ENCODE measurements at places on chromosomes 12 and 14.

- no peak for DNase-seq
Observed at GRCh38 chr12:20631711-20632110, 63.4 kb upstream of the SLCO1C1 start.

DNA sequence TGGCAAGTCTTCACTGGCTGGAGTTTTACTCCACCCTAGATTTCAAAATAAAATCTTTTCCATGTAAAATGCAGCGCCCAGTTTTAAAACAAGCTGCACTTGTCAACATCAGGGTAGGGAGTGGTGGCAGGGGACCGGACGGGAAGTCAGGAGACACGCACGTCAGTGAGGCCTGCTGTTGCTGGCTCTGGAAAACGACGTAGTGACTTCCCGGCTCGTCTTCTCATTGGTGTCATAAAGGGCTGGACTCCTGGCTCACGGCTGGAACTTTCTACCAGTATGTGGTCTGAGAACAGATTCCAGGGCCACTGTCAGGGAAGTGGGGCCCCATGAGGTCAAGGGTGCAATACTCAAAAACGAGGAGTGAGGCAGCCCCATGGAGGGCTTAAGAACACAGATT is 64.2 kb upstream of the FOXN3 start:
- DNase-seq: no peak

DNA sequence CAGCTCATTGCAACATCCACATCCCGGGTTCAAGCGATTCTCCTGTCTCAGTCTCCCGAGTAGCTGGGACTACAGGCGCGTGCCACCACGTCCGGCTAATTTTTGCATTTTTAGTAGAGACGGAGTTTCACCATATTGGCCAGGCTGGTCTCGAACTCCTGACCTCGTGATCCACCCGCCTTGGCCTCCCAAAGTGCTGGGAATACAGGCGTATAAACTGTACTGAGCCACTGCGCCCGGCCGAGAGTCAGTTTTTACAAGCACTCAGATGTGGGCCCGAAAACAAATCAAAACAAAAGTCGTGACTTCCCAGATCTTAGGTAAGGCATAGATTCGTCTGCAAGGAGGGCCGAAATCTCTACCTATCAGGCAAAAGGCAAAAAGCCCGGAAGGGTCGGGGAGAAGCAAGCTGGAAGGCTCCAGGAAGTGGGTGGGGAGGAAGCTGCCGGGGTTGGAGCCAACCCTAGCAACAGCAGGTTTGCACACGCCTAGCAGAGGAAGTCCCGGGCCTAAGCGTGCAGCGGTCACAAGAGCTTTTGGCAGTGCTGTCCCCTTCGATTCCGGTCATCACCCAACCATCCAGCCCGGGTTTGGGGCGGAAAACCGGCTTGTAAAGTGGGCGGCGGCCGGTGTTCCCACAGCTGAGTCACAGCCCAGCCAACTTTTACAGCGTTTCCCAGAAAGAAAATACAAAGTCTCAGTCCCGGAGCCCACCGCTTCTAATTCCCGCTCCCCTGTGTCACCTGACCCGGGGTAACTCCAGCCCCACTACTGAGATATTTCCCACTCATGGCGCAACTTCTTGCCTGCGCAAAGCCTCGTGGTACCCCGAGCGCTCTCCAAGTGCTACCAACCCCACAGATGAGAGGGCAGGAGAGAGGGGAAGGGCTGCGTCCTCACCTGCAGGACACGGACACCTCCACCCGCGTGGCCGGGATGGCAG is 583 bp downstream of the CPNE8 start:
- peak; percentile 22 for DNase-seq

GRCh38 chr12:119573086-119573485 is 20.5 kb upstream of the TMEM233 start:
- DNase-seq: no peak

DNA sequence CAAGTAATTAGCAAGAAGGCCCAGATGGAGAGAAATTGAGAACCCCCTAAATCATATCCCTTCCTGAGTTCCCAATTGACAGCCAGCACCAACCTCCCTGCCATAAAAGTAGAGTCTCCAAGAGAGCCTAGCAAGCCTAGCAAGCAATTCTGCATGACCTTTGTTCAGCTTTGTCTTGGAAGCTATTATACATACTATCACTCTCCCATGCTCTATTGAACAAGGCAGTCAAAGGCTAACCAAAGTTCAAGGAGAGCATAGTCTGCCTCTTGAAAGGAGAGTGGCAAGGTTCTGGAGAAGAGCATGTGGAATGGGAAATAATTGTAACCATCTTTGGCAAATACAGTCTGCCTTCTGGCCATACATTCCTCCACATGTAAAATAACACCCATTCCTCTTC is 7.8 kb downstream of the ACOT4 start:
- DNase-seq: no peak

DNA sequence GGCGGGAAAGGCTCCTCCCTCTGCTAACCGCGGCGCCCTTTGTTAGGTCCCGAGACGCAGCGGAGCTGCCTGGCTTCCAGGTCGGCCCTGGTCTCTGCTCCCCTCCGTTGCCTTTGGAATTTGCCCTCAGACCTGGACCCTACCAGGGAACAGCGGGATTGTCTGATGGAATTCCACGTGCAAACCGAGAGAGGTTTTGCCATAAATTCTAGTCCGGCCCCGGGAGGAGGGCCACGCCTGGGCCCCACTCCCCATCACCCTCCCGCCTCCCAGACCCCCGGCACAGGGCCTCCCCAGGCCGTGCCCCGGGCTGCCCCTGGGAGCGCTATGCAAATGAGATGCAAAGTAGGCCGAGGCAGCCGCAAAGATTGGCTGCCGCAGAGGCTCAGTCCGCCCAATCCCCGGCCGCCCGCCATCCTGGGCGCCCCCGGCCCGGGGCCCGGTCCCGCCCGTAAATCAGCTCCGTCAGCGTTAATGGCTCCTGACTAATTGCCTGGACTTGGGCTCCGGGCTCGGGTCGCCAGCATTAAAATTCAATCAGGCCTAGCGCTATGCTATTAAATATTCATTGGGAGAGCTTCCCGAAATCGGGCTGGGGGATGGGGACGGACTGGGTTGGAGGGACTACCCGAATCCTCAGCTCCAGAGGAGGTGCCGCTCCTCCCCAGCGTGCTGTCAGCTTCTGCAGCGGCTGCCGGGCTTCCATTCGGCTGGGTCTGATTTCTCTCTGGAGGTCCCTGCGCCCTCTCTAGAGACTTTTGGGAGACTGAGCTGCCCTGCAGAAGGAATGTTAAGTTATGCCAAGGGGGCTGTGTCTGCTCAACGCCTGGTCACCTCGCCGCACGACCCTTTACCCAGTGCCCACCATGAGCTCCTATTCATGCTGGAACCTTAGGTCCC is 15.7 kb upstream of the FIGNL2 start:
- peak; percentile 90 for DNase-seq

DNA sequence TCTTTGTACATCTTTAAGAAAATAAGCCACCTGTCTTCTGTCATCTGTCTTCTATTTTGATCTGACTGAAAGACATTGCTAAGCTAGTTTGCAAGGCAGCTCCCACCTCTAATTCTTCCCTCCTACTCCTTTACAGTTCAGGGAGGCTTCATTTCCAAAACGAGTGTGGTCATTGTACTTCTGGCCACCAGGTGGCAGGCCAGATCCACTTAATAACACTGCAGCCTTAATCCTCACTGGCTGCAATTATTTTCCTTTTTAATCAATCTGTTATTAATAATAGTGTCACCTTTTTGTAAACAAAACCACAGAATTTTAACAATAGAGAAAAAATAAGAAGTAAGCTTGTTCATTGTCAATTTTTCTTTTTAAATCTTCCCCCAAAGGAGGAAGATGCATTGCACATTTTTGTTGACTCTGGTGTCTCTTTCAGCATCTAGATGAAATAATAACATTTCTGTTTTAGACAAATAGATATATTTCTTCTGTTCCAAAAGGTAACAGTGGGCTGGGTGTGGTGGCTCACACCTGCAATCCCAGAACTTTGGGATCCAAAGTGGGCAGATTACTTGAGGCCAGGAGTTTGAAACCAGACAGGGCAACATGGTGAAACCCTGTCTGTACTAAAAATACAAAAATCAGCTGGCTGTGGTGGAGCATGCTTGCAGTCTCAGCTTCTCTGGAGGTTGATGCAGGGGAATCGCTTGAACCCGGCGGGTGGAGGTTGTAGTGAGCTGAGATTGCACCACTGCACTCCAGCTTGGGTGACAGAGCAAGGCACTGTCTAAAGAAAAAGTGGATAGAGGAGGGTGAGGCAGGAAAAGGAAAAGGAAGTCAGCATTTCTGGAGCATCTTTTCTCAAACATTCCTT is 23.3 kb downstream of the GABARAPL1 start:
- peak; percentile 73 for DNase-seq

DNA sequence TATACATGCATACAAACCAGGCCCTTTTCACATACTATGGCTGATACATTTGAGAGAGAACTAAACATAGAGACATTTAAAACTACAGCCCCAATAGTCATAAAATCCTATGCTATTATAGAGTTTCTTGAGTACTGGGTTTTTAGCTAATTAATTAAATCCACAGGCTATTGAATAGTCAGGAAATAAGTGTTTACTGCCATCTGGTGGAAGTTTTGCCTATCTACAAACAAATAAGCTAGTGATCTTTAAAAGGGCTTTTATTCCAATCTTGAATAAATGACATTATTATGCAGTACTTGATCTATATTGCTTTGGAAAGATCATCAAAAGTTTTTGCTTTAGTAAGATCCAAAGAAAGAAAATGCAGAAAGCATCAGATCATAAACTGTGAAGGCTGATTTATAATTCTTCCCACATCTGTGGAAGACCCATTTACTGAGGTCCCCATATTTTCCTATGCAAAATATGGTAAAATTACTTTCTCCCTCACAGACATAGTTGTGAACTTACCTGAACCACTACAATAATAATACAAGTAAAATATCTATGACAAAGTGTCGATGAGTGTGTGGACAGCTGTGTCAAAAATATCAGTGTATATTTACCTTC is 131.3 kb downstream of the ITPR2 start:
- peak; percentile 83 for DNase-seq

DNA sequence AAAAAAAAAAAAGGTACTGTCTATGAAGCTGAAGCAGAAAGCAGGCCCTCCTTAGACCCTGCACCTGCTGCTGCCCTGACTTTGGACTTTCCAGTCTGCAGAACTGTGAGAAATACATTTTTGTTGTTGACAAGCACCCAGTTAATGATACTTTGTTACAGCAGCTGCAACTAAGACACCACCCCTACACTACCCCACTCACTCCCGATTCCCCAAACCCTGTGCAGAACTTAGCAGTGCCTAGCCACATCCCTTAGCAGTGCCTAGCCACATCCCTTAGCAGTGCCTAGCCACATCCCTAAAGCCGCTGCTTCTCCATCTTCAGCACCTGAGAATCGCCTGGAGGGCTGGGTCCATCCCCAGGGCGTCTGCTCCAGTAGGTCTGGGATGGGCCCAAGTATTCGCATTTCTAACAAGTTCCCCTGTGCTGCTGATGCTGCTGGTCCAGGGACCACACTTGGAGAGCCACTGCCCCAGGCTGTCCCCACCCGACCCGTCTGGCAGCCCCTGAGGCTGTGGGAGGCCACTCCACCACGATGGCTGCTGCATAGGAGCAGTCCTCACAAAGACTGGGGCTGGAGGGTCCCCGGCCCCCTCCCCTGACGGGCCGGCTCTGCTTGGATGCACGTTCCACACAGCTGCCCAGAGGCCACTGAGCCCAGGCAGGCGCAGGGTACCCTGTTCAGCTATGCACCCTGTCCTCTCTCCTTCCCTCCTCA is 10.8 kb upstream of the PPP1R13B start:
- no peak for DNase-seq

DNA sequence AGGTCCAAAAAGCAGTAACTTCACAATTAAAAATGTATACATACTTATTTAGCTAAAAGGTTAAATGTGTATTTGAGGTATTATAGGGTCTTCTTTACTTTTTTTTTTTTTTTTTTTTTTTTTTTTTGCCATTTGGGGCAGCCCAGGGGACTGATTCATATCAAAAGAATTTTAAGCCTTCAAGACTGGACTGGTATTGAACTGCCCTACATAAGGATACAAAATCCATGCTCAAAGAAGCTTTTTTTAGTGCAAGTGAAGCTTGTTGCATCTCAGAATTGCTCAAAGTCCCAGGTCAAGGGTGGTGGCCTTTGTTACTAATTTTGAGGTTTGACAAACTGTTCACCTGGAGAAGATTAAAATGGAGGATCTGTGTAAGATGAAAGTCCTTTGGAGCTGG is 124.0 kb downstream of the APAF1 start:
- no peak for DNase-seq

Data from brain (organoid and tissue), 16 donors.